SK-N-SH treated with all-trans-retinoic acid at 6 μM for 48 hours (cell line): ENCODE measurements at places on chromosomes 3 and 15.

DNA sequence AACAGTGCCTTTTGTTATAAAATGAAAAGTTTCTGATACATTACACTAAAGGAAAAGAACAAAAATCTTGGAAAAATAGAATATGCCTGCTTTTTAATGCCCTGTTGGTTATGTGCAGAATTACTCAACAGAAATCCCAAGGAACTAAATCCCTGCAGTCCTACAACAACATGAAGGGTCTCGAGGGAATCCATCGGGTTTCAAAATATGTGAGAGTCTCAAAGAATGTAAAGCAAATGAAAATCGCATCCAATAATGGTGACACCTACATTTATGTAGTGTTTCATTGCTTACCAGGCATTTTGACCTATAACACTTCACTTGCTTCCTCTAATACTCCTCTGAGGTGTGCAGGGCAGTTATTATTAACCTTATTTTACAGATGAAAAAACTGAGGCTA lies 411.3 kb downstream of the FOXP1 start:
- ATAC-seq = no peak

DNA sequence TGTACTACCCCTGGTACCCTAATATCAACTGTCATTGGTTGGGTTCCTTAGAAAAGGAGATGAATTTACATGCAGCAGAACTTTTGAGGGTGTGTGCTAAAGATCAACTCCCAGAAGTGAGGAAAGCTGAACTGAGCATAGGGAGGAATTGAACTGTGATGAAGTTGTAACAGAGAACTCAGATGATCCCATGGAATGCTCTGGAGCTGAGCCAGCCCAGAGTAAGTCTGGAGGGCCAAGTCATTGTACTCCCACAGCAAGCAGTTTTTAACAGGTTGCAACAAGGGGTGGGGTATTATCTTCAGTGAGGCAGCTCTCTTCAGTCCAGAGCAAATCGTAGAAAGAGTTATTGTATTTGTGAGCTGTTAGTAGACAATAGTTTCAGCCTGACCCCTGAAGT lies 572.3 kb downstream of the PYDC2 start:
- no peak for ATAC-seq

DNA sequence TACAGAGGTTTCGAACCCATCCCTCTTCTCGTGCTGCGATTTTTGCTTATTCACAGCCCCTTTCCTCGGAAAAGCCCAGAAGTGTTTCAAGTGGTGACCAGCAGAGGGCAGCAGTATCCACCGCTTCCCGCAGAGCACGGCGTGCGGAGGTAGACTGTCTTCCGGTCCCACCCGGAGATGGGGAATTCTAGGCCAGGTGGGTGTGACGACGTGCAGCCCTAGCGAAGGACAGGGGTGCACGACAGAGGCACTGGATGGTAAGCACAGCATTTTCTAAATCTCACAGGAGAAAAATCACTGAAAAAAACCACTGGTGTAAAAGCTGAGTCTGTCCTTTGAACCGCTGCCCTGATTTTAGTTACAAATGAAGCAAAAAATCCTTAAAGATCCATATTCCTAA lies 7.4 kb upstream of the PSMD6 start:
- ATAC-seq = peak; percentile 96

DNA sequence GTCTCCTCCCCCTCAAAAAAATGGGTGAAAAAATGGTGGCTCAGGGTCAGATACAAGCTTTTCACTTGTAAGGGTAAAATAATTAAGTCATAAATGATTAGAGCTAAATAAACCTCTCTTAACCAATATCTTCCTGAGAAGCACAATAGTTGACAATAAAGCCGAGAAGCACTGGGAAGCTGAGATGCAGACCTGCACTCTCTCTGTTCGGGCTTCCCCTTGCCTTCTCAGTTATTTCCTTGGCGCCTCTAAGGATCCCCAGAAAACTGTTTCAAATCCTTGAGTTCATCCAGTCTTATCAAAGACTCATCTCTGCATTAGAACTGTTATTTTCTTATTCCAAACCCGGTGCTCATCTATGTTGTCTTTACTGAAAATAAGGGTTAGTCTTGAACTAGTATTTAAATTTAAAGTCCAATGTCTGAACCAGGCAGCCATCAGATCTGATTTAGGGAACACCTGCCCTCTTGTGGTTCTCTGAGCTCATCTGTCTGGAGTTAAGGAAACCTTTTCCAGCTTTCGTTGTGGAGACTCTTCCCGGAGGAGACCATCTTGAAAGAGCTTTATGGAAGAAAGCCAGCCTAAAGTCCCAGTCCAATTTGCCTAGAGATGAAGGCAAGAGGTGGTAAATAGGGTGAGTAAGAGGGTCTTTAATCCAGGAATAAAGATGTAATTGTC lies 256.4 kb upstream of the MCTP2 start:
- 0 out of 3 replicates have a peak, but pooled peaks have one; percentile 21 for ATAC-seq

GRCh38 chr3:50583897-50584296 lies 14.6 kb downstream of the HEMK1 start:
- ATAC-seq = no peak

GRCh38 chr3:21585216-21585740 lies 165.7 kb downstream of the ZNF385D start:
- no peak for ATAC-seq

- no peak for ATAC-seq
These were observed 3.5 kb downstream of the B3GALNT1 start for GRCh38 chr3:161101609-161102008.

DNA sequence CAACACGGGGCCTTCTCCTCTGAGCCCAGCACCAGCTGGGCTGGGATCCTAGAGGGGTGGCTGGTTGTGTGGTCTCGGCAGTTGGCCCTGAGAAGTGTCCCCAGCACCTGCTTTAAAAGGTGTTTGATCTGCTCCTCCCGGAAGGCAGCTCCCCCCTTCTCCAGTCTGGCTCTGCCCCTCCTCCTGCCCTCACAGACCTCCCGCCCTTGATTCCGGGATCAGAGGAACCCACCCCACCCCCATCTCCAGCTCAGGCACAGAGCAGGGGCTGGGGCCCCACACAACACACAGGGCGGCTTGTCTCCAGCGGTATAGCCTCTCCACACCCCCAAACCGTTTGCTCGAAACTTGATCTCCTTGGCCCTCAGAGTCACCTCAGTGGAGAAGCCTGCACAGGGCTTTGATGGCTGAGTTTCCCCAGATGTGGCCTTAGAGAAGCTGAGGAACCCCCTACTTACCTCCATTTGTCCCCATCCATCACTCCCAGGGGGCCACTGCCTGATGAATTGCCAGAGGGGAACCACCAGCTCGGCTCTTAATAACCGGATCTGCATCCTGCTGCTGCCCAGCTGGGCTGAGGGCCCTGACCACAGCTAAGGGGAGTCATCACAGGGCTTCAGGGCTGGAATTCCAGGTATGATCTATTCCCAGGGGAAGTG lies 6.4 kb upstream of the STRA6 start:
- ATAC-seq = peak; percentile 67

GRCh38 chr3:50338965-50339364 lies 1.7 kb downstream of the RASSF1 start:
- no peak for ATAC-seq

- no peak for ATAC-seq
These were observed 17.0 kb upstream of the CMC1 start for GRCh38 chr3:28224430-28224829.

DNA sequence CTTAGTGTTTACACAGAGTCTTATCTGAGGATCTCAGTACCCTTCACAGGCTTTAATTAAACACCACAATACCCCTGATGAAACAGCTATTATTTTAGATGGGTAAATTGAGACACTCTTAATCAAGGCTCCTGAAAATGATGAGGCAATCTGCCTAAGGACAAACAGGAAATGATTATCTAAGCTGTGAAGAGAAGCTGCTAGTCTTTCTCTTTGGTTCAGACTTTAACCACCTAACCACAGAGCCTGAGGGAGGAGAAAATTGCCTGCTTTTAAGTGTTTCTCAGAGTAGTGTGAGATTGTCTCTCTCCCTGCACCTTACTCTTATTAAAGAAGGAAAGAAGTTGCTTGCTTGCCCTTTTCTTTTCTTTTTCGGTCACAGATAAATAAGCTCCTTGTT lies 364.3 kb upstream of the ADAMTS9 start:
- ATAC-seq = no peak

- peak; percentile 98 for ATAC-seq
These were observed 20.3 kb downstream of the FAM98B start for GRCh38 chr15:38474155-38474757.

DNA sequence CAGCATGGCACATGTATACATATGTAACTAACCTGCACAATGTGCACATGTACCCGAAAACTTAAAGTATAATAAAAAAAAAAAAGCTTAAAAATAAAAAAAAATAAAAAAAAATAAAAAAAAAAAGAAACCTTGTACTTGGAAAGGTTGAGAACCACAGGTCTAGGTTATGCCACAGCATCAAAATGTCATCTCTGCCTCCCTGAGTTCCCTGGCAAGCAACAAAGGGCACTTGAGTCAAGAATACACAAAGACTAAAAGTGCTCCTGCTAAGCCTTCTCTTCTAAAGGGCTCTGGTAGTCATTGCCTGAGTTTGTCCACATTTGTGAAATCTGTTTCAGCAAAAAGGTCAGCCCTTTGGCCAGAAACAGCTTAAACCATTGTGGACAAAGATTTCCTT lies 395.8 kb upstream of the CCDC54 start:
- ATAC-seq = no peak

DNA sequence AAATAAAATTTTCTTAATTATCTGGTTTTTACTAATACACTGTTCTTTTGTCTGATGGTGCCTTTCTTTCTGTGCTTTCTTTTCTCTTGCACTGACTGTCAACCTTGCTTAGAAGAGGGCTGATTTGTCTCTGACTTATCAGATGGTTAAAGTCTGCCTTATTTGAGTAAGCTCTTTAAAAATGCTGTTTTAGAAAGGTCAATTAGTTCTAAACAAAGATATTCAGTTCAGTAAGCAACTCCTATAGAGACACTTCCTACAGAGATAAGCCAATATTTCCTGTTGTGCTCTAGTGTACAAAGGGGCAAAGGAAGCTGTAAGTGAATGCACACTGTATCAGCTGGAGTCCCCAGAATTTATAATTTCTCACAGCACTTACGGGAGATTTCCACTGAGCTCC lies 153.4 kb upstream of the TSPAN3 start:
- ATAC-seq = peak; percentile 42; the same call in 2 of the 3 replicates

GRCh38 chr3:111881480-111881879 lies 22.4 kb downstream of the PHLDB2 start:
- ATAC-seq = no peak

DNA sequence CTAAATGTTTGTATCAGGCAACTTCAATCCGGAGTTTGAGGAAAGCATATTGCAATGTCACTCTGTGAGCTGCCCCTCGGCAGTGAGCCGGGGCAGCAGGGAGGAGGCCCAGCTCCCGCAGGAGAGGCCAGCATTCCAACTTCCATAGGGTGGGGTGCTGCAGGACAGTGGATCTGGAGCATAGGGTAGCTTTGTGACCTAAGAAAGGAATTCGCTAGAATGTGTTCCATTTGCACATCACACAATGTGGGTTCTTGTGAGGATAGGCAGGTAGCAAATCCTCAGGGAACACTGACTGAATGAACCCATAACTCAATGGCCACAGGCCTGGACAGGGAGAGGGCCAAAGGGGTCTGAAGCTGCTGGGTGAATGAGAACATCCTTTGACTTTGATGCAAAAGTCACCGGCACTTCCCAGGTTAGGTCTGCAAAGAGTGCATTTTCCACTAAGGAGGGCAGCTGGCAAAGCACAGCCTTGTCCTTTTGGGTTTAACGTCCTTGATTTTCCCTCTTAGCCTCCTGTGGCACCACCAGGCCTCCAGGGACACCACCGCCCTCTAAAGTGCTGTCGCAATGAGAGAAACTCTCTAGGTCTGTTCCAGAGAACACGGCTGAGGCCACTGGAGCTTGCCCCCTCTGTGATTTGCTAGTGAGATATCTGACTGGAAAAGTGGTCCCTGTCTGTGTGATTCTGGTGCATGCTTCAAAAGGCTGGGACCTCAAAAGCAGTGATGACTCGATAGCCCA lies 36.2 kb downstream of the GABRB3 start:
- ATAC-seq = no peak

DNA sequence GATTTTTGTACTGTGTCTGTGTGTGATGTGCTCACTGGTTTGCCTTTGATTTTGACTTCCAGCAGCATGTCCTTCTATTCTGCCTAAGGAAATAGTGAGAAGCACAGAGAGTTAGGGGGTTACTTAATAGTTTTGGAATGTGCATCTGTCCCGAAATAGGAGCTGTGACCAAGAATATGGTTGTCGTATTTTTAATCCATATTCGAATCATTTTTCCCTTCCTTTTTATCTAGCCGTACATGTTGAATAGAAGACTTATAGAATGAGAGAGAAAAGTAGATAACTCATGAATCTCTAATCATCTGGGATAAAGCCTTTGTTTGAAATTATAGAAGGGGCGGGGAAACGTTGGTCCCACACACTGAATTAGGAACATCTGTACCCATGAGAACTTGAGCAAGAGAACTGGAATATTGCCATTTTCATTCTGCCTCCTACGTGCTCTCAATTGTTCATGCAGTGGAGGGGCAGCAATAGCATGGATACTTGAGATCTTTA lies 23.6 kb downstream of the CRTC3 start:
- ATAC-seq = peak; percentile 21

DNA sequence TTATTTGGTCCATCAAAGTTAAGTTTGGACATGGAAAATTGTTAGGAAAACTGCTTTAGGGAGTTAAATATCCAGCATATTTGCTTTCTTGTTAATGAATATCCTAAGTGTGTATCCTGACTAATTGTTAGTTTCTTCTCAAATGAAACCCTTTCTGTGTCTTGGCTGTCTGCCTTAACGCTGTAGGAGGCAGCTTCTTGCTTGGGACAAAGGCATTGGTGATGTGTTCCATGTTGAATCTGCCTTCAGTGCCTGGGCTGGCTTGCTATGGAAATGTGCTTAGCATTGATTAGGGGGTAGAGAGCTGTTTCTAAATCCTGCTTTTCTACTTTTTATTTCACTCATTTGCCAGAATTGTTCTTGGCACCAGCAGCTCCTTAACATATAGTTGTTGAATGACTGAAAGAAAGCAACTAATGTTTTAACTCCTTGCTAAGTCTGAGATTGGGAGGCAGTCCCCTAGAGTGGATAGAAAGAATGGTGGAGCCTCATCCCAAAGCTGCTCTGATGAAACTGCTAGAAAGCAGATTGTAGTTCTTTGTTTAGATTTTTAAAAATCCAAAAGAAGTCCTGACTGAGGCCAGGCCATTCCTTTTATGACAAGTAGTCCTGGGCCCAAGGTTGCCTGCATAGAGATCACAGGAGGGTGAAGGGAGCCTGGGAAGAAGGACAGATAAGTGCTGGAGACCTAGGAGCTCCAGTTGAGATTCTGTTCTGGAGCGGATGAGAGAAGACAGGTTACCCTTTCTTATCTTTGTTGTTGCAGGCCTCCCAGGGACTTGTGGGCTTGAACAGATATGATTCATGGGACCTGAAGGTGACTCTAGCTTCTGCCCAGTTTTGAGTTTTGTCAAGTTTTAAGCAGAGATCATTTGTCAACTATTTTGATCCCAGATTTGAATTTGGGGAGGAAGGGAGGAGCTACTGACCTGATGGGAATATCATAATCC lies 39.3 kb downstream of the OXNAD1 start:
- ATAC-seq = no peak
